Activated CD4-positive, CD25-positive, alpha-beta regulatory T cell treated with anti-CD3 and anti-CD28 coated beads, Interleukin-2, amount 50 U/mL, for 24 hours (primary cell): ENCODE measurements at places on chromosomes 1 and 21.

GRCh38 chr1:48450505-48450904 is 21.5 kb downstream of the SPATA6 start:
- no peak for ATAC-seq

DNA sequence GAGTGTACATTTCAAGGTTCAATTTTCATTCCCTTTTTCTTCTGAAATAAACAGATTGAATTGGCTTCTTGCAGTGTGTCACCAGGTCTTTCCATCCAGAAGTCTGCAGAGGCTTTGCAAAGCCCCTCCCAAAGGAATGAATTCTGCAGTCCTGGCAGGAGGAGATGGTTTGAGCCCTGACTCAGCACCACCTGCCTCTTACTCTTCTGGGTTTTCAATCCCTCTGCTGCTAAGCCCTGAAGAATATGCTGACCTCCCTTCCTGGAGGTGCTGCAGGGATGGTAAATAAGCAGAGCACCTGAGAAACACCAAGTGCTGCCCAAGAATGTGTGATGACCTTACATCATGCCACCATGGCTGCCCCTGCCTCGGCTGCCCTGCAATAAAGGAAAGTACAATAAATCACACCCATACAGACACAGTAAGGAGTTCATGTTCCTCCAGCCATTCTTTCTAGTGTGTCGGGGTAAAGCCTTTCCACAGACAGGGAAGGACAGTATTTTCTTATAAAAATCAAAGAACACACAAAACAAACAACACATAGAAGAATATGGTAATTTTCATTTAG is 209.2 kb downstream of the ZNF326 start:
- no peak for ATAC-seq

- no peak for ATAC-seq
These were observed 4.7 kb upstream of the CD160 start for GRCh38 chr1:145714524-145715111.

- ATAC-seq, result no peak
These were observed 7.0 kb upstream of the POU3F1 start for GRCh38 chr1:38053416-38054091.

DNA sequence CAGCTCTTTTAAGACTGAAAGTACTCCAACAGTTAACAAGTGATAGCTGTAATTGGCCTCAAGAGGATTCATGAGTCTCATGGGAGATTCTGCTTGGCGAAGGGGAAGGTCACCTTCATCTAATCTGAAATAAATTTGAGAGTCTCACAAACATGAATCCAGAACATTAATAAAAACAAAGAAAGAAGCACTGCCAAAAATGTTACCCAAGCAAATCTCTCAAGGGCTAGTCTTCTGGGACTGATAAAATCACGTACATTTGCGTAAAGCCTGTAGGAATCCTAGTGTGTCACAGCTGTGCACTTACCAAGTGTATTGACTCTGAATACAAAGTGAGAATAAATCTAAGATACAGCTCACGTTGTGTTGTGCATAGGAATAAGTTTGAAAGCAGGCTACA is 21.2 kb upstream of the NUF2 start:
- ATAC-seq, result no peak
